ENCODE measurements at places on chromosomes 16 and 17. TPM values are rescaled to one million over a fixed set of nuclear protein-coding genes. Genes with fewer than 3 reads are reported as not detected.

CD19 gene
- total RNA-seq = 2.8 TPM

SMPD3 gene
- total RNA-seq = 120 TPM

DNA sequence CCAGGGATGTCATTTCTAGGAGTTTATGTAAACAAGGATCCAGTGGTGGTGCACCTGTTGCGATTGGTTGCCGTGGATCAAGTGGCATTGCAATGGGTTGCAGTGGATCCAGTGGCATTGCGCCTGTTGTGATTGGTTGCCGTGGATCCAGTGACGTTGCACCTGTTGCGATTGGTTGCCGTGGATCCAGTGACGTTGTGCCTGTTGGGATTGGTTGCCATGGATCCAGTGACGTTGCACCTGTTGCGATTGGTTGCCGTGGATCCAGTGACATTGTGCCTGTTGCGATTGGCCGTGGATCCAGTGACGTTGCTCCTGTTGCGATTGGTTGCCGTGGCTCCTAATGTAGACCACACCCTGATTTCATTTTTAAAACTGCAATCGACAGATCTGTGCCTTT lies 56.2 kb upstream of the CRISPLD2 start:
- H3K4me1 ChIP-seq = peaks cover 3% of the 10 kb centered on the region
- H3K36me3 ChIP-seq = peaks cover 77% of the 10 kb centered on the region
- no peak overlapping the region for H3K4me3 ChIP-seq
- no peak overlapping the region for H3K27ac ChIP-seq
- no peak for DNase-seq

DNA sequence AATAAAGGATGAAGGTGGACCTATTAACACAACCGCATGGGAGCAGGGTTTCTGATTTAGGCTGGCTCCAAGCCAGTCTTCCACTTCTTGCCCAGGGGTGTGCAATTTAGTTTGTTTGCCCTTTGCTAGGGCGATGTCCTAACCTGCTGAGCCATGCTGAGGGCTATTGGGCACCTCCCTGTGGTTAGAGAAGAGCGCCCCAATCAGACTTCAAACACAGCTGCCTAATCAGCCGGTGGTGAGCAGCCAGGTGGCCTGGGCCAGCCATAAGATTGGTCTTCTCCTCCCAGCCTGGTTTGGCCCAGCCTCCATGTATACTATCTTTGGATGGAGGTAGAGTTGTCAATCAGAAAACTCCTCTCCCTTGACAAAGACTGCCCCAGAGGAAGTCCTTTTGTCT lies 15.7 kb downstream of the TMEM94 start:
- no peak for DNase-seq
- no peak overlapping the region for H3K4me3 ChIP-seq
- peak overlapping the region; percentile 26 for H3K27ac ChIP-seq
- H3K4me1 ChIP-seq = peaks cover 6% of the 10 kb centered on the region

DNA sequence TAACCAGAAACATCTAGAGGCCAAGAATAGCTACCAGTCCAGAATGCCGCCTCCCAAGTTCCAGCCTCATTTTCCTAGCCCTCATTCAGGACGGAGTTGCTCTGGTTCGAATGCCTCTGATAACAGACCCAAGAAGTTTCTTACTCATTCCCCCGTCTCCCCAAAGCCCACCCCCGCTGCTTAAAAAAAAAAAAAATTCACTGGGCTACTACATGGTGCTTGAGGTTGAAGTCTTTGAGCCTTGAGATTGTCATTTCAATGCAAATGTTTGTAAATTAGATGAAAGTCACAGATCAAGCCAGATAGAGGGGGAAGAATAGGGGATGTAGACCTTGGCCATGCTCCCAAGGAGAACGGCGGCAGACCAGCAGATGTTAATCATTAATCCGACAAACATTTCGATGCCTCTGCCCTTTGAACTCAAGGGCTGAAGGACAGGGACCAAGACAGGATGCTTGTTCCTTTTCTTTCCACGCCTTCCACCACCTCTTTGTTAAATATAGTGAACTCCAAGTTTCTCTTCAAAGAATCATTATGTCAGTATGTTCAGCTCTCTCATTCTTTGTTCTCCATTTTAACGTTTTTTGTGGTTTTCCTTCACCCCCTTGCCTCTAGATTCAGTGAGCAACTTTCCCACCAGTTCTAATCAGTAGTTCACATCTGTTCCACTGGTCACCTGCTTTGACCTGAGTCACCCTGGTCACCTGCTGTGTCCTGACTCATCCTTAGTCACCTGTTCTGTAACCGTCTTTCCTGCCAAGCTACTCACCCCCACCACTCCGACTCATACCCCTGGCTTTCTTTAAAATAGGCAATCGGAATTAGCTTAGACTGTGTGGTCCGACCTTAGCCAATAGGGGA lies 190.3 kb downstream of the CPPED1 start:
- H3K27ac ChIP-seq = no peak overlapping the region
- peak; percentile 51 for DNase-seq
- no peaks in the 10 kb centered on the region for H3K27me3 ChIP-seq
- no peak overlapping the region for H3K4me3 ChIP-seq
- no peaks in the 10 kb centered on the region for H3K36me3 ChIP-seq

DNA sequence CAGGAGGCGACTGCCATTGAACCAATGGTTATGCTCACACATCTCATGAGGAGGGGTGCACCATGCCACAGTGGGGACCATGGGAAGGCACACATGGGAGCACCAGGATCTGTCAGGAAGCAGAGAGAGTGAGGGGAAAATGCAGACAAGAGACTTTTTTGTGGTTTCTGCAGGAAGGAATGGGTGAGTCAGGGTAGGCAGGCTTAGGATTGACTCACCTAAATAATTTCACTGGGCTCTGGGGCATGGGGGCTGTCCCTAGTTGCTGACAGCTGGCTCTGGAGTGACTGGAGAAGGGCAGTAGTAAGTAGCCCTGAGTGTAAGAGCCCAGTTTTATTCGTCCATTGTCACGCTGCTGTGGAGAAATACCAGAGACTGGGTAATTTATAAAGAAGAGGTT lies 202.4 kb downstream of the AXIN2 start:
- no peak overlapping the region for H3K27ac ChIP-seq
- H3K36me3 ChIP-seq = no peaks in the 10 kb centered on the region
- no peak for DNase-seq
- H3K4me1 ChIP-seq = no peaks in the 10 kb centered on the region
- H3K4me3 ChIP-seq = no peak overlapping the region
